ENCODE measurements at places on chromosomes 11 and 22.

GRCh38 chr22:36879775-36880174 lies 19.0 kb downstream of the NCF4 start:
- DNase-seq = no peak

DNA sequence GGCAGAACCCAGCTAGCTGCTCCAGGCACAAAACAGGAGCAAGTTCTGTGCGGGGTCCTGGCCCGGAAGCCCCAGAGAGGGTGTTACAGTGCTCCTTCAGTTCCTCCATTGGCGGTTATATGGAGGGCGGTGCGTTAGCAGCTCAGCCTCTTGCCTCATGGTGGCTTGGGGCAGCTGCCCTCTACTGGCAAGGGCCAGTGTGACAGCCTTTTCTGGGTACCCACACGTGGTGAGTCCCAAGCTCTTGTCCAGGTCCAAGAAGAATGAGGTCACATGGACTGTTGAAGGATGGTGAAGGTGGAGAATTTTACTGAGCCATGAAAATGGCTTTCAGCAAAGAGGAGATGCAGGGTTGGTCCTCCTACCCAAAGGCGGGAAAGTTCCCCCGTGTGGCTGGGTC lies 100.5 kb downstream of the WT1 start:
- DNase-seq = no peak

GRCh38 chr22:38953577-38954413 lies 3.6 kb upstream of the APOBEC3A start:
- DNase-seq = no peak

DNA sequence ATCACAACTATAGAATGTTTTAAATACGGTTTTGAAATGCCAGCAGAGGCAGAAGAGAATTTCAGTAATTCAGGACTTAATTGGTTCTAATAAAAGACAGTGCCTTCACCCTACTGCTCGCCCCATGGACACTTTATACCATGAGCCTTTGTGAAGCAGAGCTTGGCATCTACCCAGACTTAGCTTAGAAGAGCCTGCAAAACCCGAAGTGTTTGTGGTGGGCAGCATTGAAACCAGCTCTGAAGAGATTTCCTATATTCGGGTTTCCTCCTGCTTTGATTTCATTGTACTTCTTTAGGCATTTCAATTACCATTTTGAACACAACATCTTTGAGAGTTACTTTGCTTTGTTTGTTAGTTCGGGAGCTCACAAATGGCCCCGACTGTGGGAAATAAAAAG lies 185.1 kb upstream of the MTNR1B start:
- DNase-seq = no peak

GRCh38 chr22:27628341-27628740 lies 173.2 kb downstream of the MN1 start:
- DNase-seq = no peak

DNA sequence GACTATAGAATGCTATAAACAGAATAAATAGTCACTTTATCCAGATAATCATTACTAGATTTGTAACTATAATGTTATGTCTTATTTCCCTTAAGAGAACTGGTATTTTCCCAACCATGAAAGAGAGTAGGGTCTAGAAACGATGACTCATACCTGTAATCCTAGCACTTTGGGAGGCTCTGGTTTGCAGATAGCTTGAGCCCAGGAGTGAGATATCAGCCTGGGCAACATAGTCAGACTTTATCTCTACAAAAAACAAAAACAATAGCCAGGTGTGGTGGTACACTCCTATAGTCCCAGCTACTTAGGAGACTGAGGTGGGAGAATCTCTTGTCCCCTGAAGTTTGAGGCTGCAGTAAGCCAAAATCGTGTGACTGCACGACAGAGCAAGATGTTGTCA lies 30.9 kb downstream of the OR52A5 start:
- no peak for DNase-seq

GRCh38 chr22:20267441-20268278 lies 458 bp downstream of the RTN4R start:
- DNase-seq = no peak

GRCh38 chr22:49289822-49290679 lies 537.6 kb downstream of the BRD1 start:
- no peak for DNase-seq

- DNase-seq = no peak
Measured at GRCh38 chr11:61347916-61348461, 13.7 kb downstream of the CYB561A3 start.

GRCh38 chr11:64239662-64240434 lies 1.0 kb upstream of the FKBP2 start:
- no peak for DNase-seq

GRCh38 chr11:64751136-64751535 lies 7.2 kb upstream of the RASGRP2 start:
- no peak for DNase-seq

DNA sequence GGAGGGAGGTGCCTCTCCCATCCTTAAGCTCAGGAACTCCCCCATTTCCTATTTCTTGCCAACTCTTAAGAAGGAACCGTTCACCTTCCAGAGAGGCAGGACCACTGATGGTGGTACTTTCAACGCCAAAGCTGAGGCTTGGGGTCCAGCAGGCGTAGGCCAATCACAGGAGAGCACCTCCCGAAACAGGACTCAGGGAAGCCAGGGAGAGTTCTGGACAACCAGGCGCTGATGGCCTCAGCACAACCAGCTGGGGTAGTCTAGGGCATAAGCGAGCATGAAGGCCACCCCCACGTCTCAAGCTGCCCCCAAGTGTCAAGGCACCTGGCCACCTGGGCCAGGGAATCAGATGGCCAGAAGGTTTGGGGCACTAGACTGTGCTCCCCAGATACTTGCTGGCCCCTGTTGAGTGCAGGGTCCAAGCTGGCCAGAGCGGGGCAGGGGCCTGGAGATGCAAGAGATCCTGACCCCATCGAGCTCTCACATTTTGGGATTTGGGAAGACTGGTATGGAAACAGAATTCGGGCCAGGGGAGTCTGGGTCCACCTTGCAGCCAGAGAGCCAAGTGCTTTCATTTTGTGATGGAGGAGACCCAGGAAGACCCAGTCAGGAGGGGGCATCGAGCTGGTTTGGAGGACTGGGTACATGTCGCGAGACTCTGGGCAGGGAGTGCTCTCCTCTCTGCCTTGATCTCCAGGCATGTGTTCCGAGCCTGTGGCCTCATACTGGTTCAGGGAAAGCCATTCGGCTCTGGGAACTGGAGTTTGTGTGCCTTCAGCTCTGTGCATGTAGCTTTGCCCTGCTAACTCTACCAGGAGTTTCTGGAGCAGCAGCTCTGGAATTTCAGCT lies 926 bp downstream of the CD6 start:
- no peak for DNase-seq

- DNase-seq = no peak
Measured at GRCh38 chr11:20489948-20490347, 102.4 kb downstream of the PRMT3 start.

DNA sequence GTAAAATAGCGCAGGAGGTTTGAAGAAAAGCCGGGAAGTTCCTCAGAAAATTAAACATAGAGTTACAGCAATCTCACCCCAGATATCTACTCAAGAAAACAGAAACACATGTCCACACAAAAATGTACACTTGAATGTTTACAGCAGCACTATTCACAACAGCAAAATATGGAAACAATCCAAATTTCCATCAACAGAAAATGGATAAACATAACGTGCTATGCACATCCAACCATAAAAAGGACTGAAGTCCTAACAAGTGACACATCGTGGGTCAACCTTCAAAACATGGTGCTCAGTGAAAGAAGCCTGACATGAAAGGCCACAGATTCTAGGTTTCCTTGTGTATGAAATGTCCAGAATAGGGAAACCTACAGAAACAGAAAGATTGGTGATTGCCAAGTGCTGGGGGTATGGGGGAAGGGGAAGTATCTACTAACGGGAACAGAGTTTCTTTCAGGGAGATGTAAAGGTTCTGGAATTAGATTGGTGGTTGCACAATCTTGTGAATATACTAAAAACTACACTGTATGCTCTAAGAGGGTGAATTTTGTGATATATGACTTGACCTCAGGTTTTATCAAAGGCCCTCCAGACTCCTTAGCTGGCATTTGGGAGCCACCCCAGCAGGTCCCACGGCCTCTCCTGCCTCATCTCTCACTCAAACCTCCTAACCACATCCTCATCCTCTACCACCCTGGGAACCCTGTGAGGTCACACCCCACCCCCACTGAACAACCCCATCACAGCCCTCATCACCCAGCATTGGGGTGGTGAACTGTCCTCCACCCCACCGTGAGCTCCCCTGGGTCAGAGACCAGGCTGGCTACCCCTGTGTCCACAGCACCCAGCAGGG lies 69.2 kb upstream of the PRR5 start:
- DNase-seq = no peak

Measured in stimulated activated CD4-positive, alpha-beta T cell treated with anti-CD3 and anti-CD28 coated beads, Interleukin-1b, Interleukin-23, amount 100 ng/mL, for 1 hour (primary cell).